ENCODE measurements at places on chromosomes 11 and 22.

GRCh38 chr22:29530716-29531115 lies 22.8 kb downstream of the THOC5 start:
- DNase-seq, result no peak

- DNase-seq, result no peak
Measured at GRCh38 chr11:76656571-76657081, 13.9 kb downstream of the LRRC32 start.

GRCh38 chr11:73521621-73522020 lies 76.3 kb downstream of the FAM168A start:
- DNase-seq, result no peak

GRCh38 chr11:34890089-34890488 lies 26.1 kb downstream of the APIP start:
- DNase-seq, result no peak

- no peak for DNase-seq
Measured at GRCh38 chr11:132427611-132428010, 1057.2 kb downstream of the NTM start.

GRCh38 chr11:1520663-1521267 lies 34.2 kb upstream of the MOB2 start:
- no peak for DNase-seq

- no peak for DNase-seq
Measured at GRCh38 chr11:60477035-60477445, 15.5 kb upstream of the MS4A12 start.

GRCh38 chr11:69992943-69993694 lies 85.0 kb upstream of the ANO1 start:
- DNase-seq, result no peak

- peak; percentile 36 for DNase-seq
Measured at GRCh38 chr11:127843483-127844396, 743.6 kb downstream of the ETS1 start.
